ENCODE measurements at places on chromosomes 5 and 9. TPM values are rescaled to one million over a fixed set of nuclear protein-coding genes. Genes with fewer than 3 reads are reported as not detected.

GRCh38 chr9:90274725-90275124 lies 367.9 kb downstream of the DIRAS2 start:
- DNase-seq, result peak; percentile 42
- no peak overlapping the region for H3K4me3 ChIP-seq
- H3K36me3 ChIP-seq, result no peaks in the 10 kb centered on the region
- H3K4me1 ChIP-seq, result no peaks in the 10 kb centered on the region
- no peak overlapping the region for H3K27ac ChIP-seq

DNA sequence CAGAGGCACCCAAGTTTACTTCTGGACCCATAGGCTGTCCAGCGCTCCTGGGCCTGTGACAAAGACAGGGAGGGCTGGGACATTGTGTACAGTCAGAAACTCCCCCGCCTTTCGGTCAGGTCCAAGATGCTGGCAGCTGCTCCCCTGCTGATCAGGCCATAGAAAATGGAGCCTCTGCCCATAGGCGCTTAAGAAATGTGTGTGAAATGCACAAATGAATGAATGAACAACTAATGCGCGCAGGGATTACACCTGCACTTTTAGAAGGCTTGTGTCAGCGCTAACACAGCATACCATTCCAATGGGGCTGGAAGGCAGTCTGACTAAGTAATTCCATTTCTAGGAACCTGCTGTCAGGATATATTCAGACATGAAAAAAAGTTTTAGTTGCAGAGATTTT lies 16.3 kb downstream of the PTPN3 start:
- H3K27me3 ChIP-seq, result no peaks in the 10 kb centered on the region
- H3K4me1 ChIP-seq, result no peaks in the 10 kb centered on the region
- DNase-seq, result no peak
- no peaks in the 10 kb centered on the region for H3K36me3 ChIP-seq
- no peak overlapping the region for H3K27ac ChIP-seq
- H3K4me3 ChIP-seq, result no peak overlapping the region

Gene GNE
- total RNA-seq, result 10.9 TPM

- no peak overlapping the region for H3K27ac ChIP-seq
- no peaks in the 10 kb centered on the region for H3K27me3 ChIP-seq
- H3K4me1 ChIP-seq, result no peaks in the 10 kb centered on the region
- no peaks in the 10 kb centered on the region for H3K36me3 ChIP-seq
Observed at GRCh38 chr5:111401906-111402305, 110.4 kb downstream of the STARD4 start.

Gene KIF27
- 3.9 TPM for total RNA-seq

- H3K27me3 ChIP-seq, result peaks cover 64% of the 10 kb centered on the region
- H3K36me3 ChIP-seq, result no peaks in the 10 kb centered on the region
- DNase-seq, result no peak
Observed at GRCh38 chr5:68217528-68217927, 2.0 kb downstream of the PIK3R1 start.

DNA sequence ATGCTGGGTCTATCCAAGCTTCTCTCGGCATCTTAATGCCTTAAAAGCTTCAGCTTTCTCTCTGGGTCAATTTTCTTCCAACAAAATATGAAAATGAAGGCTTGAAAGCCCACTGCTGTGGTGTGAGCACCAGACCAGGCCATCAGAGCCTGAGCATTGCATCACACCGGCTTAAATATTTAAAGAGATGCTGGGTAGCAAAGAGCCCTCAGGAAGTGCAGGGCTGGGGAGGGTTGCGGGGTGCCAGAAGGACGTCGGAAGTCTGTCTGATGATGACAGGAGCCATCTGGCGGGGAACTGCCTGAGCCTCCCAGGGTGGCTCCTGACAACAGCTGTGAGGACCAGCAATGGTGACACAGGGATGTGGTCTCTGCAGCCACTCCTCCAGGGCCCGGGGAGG lies 185.5 kb downstream of the OLFM1 start:
- H3K4me3 ChIP-seq, result no peak overlapping the region
- H3K36me3 ChIP-seq, result no peaks in the 10 kb centered on the region
- DNase-seq, result no peak
- H3K4me1 ChIP-seq, result no peaks in the 10 kb centered on the region

DNA sequence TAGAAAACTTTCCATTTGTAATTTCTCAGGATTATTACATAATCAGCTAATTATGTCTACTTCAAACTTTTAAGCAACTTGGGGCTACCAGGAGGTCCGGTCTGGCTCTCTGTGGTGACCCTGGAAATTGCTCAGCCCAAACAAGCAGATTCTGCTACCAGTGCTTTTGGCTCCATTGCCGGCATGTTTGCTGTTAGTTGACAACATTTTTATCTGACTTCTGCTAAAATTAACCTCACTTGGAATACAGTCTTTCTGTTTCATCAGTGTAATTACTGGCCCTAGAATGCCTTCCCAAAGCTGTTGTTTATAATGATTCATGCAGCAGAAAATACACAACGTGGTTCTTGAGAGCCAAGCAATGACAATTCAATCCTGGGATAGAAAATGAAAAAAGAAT lies 38.5 kb upstream of the FAM81B start:
- no peaks in the 10 kb centered on the region for H3K27me3 ChIP-seq
- H3K4me3 ChIP-seq, result no peak overlapping the region
- no peak overlapping the region for H3K27ac ChIP-seq
- DNase-seq, result no peak
- H3K4me1 ChIP-seq, result no peaks in the 10 kb centered on the region

DNA sequence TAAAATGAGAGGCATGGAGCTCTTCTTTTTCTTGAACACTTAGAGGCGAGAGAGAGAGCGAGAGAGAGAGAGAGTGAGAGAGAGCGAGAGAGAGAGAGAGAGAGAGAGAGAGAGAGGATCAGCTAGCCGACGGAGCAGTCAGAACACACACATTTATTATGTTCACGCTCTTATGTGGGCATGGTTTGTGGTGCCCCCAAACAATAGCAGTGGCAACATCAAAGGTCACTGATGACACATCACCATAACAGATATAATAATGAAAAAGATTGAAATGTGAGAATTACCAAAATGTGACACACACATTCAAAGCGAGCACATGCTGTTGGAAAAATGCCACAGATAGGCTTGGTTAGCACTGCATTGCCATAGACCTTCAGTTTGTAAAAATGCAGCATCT lies 116.1 kb downstream of the KDM4C start:
- no peak for DNase-seq
- no peaks in the 10 kb centered on the region for H3K36me3 ChIP-seq
- H3K27me3 ChIP-seq, result no peaks in the 10 kb centered on the region
- H3K27ac ChIP-seq, result no peak overlapping the region
- peaks cover 39% of the 10 kb centered on the region for H3K4me1 ChIP-seq

- H3K27me3 ChIP-seq, result no peaks in the 10 kb centered on the region
- H3K27ac ChIP-seq, result no peak overlapping the region
- DNase-seq, result no peak
- no peaks in the 10 kb centered on the region for H3K36me3 ChIP-seq
- H3K4me1 ChIP-seq, result peaks cover 44% of the 10 kb centered on the region
- H3K4me3 ChIP-seq, result no peak overlapping the region
Observed at GRCh38 chr5:124574521-124575436, 171.7 kb downstream of the ZNF608 start.

- no peaks in the 10 kb centered on the region for H3K36me3 ChIP-seq
- no peak for DNase-seq
- no peak overlapping the region for H3K27ac ChIP-seq
- no peak overlapping the region for H3K4me3 ChIP-seq
Observed at GRCh38 chr5:66151491-66151890, 7.4 kb downstream of the SREK1 start.

GRCh38 chr5:103270581-103270980 lies 12.0 kb downstream of the MACIR start:
- H3K27me3 ChIP-seq, result no peaks in the 10 kb centered on the region
- no peak for DNase-seq

All from GM23338 (cell line).